ENCODE measurements at places on chromosomes 5 and 9.

GRCh38 chr5:44332285-44332971 is 56.8 kb downstream of the FGF10 start:
- no peak for DNase-seq

DNA sequence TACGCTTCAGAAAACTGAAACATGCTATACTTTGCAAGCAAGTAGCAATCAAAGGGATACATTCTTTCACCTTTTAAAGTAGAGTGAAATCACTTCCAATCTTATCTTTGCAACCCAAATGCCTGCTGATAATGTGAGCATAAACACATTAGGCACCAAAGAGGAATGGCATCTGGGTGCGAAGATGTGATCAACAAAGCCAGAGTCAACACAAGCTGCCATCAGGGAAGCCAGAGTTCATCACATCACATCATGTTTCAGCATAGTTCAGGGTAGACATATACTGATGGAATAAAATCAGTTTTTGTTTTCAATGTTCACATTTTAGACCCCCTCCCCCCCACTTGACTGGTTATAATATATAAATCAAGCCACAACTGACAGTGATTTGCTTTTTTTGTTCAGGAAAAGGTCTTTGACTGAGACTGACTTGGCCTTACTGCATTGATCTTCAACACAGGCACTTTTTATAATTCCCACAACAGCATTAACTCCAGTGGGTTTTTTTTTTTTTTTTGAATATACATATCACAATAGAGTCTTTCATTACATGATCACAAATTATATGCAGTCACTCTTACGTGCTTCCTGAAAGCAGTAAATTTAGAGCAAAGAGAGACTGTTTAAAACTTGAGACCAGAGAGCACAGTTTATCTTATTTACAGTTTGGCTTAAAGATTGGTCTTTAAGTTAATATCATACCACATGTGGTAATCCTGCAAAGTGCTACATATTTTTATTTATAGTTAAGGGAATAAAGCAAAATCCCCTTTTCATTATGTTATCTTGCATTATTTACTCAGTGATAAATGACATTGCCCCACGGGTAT is 20.3 kb downstream of the AOPEP start:
- DNase-seq = no peak

GRCh38 chr5:66224274-66224673 is 80.2 kb downstream of the SREK1 start:
- DNase-seq = no peak

GRCh38 chr9:137492464-137493363 is 33.6 kb upstream of the NSMF start:
- no peak for DNase-seq

GRCh38 chr5:60943624-60944023 is 1.2 kb downstream of the ERCC8 start:
- no peak for DNase-seq

GRCh38 chr9:123589361-123590239 is 233.6 kb downstream of the CRB2 start:
- DNase-seq = no peak

DNA sequence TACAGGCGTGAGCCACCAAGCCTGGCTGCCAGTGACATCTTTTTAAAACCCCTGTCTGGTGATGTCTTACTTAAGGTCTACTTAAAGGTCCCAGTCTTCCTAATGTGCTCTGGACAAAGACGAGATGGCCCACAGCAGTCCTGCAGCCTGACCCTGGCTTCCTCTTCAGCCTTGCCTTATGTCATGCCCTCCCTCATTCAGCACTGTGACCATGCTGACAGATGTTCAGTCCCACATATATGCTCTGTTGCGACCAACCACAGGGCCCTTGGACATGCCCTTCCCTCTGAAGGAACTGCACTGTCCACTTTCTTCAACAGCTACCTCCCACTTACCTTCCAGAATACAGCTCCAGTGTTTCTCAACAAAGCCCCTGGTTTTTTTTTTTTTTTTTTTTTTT is 172.8 kb upstream of the PANK3 start:
- DNase-seq = no peak

GRCh38 chr5:96176022-96176421 is 214.4 kb upstream of the ELL2 start:
- DNase-seq = no peak

- DNase-seq = no peak
Measured at GRCh38 chr9:127783111-127784008, 2.5 kb upstream of the CDK9 start.

DNA sequence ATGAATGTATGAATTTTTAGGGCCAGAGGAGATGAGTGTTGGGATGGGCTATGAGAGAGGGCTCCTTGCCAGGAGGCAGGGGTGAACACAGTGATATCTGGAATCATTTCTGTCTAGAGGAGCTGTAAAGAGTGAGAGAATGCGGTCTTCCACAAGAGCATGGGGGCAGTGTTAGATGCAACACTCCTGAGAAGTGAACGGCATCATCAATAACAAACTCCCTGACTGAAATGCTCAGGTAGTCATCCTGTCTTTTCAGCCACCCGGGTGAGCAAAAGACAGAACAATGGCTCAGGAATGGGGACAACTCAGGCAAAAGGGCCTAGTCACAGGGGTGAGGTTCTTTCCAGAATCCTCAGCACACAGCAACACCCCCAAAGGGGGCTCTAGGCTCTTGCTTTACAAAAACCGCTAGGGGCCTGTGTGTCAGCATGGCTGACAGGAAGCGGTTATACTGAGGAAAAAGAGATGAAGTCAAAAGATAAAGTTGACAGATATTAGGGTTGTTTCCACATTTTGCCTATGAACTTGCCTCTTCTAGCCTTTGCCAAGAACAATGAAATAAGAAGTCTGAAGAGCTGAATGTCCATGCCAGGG is 104.6 kb upstream of the LRRTM2 start:
- no peak for DNase-seq
